ELR (cell line): ENCODE measurements at places on chromosomes 5 and 9.

- DNase-seq: no peak
Observed at GRCh38 chr9:91678807-91679580, 255.4 kb upstream of the NFIL3 start.

DNA sequence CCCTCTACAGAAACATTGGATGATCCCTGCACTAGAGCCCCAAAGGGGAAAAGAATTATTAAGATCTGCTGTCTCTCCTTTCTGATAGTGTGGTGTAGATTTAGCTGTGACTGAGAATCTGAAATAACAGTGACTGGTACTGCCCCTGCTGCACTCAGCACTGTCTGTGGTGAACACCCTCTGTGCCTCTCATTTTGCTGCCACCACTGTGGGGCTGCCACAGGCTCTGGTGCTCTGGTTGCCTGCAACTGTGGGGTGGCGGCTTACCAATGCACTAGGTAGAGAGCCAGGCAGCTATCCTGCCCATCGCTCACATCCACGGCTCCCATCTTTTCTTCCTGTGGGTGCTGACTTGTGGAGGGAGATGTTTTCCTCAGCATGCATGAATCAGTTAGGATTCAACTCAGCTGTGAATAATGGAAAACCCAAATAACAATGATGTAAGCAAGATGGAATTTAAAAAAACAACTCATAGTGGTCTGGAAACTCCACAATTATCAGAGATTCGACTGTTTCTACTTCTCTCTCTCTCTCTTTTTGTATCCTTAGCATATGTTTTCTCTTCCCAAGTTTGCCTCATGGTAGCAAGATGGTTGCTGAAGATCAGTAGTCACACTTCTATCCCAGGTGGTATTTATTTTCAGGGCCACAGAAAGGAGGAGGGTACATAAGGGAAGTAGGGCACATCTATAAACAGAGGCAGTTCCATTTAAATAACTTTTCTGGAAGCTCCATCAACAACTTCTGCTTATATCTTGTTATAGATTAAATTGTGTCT, 99.8 kb upstream of the DAP start:
- peak; percentile 84 for DNase-seq

- DNase-seq: no peak
Observed at GRCh38 chr5:453725-454481, 10.9 kb downstream of the EXOC3 start.

- DNase-seq: no peak
Observed at GRCh38 chr5:24817966-24818365, 173.2 kb upstream of the CDH10 start.

DNA sequence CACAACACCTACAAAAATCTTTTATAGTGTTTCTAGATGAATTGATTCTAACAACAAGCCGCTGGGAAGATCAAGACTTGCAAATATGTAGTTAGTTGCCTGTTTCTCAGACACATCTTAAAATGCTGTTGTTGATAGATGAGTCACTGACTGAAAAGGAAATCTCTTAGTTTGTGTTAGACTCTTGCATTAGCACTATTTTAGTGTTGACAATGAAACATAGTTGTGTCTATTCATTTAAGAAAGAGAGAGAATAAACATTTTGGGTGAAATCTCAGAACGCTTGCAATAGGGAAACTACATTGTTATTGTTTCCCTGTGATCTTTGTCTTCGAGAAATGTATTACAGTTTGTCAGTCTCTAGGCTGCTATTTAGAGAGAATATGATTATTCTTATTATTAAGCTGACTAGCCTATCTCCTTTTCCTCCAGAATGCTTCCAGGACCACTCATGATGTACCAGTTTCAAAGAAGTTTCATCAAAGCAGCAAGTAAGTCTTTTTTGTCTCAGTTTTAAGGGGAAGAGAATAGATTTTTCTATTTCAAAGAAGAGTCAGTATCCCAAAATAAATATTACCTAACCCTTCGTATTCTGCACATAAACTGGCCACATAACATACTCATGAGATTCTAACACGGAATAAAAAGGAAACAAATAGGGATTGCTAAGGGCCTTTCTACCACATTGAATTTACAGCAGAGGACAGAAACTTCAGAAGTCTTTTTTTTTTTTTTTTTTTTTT, 285.6 kb downstream of the ARHGAP26 start:
- peak; percentile 69 for DNase-seq

DNA sequence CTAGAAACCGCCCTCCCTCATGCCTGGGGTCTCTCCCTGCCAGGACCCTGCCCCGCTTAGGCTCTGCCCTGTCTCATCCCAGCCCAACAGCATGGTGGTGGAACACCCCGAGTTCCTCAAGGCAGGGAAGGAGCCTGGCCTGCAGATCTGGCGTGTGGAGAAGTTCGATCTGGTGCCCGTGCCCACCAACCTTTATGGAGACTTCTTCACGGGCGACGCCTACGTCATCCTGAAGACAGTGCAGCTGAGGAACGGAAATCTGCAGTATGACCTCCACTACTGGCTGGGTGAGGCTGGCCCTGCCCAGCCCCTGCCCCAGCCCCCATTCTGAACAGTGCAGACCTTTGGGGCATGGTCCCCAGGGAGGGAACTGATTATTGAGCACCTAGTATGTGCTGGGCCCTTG, 33.9 kb downstream of the GSN start:
- no peak for DNase-seq

DNA sequence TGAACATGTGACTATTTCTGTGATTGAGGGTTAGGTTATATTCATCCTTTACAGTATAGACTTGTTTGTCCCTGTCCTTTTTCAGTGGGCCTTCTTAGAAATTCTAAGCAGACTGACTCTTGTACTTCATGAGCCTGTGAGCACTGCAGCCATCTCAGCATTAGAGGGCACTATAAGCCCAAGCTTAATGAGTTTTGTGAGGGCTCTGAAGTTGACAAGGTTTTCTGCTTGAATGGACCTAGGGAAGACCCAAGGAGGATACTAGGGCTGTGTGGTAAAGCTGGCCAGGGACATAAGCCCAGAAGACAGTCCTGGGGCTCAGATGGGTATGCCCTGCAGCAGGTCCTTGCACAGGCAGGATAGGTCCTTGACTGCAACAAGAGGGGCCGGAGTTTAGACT, 126.5 kb downstream of the MRPS30 start:
- DNase-seq: peak; percentile 39

DNA sequence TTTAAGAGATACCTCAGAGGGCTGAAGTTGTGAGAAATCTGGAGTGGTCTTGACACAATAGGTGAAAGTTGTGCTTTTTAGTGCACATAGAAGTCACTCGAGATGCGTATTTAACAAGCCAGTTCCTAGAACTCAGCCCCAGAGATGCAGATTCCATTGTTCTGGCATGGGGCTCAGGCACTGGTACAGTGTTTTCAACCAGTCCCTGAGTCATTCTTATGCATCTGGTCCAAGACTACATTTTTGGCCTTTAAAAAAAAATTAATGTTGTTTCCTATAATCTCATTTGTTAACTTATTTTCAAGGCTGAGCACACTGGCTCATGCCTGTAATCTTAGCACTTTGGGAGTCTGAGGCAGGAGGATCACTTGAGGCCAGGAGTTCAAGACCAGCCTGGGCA, 29.6 kb downstream of the PTTG1 start:
- no peak for DNase-seq

GRCh38 chr5:111697215-111697614, 59.8 kb downstream of the NREP start:
- no peak for DNase-seq

DNA sequence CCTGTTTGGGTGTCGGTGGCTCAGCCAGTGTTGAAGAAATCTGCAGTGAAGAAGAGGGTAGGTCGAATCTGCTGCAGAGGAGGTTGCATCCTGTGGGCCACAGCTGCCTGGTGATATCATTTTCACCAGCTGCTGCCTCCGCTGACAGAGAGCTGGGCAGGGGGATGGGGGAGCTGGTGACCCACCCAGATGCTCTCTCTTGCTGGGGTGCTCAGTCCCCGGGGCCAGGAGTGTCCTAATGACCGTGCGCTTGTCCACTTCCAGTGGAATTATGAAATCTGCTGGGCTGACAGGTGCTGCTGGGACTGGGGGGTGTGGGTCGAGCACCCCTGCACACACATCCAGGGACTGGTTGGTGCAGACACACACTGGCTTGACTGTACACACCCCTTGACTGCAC, 83.2 kb upstream of the IRX4 start:
- no peak for DNase-seq
